ENCODE measurements at places on chromosomes 13 and 19.

DNA sequence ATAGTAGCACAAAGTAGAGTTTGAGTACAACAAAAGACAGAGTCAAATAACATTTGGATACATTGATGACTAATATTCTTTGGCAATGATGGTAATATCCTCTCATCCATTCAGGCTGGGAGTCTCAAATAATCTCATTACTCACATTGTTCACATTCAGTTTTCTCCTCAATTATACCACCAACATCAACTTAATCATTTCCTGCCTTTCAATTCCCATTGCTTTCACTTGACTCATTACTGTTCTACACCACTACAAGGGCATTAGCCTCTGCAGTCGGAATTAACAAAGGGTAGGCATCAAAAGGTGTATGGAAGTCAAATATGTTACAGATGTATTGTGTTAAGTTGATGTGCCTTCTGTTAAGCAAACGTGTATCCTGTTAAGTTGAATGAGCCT lies 518.4 kb upstream of the SLITRK1 start:
- DNase-seq = no peak

DNA sequence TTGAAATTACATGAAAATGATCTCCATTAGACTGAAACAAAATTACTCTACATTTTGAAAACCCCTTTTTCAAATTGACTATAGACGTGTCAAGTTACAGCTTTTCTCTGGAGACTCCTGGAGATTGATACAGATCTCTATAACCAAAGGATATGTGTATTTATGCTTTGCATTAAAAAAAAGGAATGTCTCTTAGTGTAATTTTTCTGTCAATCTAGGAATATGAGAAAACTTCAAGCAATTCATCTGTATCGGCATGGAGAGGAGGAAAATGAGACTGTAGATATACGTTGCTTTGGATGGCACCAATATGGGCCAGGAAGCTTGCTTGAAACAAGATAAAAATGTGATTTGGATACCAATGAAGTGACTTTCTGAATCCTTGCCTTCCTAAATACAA lies 286.6 kb downstream of the PCDH9 start:
- DNase-seq = no peak

DNA sequence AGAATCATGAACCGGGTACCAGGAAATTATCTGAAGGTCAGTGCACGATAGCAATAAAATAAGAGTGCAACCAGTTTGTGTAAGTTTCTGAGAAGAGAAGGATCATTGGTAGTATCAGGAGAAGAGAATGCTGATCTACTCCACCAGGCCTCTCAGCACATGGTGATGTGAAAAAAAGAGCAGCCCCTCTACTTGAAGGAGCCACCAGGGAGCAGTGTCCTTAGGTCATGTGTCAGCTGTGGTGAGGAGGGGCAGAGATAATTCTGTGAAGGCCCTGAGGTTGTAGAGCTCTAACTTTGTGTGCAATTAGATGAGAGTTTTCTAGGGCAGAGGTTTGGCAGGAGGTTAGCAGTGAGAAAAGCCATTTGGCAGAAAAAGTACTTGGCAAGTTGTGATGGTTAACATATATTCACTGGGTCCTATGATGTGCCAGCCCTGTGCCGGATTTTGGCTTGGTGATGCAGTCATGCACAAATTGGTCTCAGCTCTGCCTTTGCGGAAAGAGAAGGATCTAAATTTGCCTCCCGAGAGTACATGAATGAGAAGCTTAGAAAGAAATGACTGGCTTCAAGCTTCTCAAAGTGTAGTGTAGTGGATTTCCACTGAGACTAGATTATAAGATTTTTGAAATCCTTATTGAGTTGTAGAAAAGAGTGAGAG lies 19.2 kb upstream of the ZC3H13 start:
- no peak for DNase-seq

DNA sequence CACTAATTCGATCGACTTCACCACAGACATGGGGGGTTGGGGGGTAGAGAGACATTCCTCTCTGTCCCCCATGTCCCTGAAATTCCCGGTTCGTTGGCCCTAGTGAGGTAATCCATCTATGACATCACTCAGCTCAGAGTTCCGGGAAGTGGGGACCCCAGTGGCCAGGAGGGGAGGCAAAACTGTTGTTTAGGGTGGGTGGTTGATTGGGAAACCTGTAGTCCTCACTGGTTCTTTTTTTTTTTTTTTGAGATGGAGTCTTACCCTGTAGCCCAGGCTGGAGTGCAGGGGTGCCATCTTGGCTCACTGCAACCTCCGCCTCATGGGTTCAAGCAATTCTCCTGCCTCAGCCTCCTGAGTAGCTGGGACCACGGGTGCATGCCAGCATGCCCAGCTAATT lies at the start of gene ARRDC5:
ARRDC5 (minus strand) TSS at position 101 of the 400 bp plus-strand sequence; CDS start at position 30, 71 bp downstream.
- no peak for DNase-seq

DNA sequence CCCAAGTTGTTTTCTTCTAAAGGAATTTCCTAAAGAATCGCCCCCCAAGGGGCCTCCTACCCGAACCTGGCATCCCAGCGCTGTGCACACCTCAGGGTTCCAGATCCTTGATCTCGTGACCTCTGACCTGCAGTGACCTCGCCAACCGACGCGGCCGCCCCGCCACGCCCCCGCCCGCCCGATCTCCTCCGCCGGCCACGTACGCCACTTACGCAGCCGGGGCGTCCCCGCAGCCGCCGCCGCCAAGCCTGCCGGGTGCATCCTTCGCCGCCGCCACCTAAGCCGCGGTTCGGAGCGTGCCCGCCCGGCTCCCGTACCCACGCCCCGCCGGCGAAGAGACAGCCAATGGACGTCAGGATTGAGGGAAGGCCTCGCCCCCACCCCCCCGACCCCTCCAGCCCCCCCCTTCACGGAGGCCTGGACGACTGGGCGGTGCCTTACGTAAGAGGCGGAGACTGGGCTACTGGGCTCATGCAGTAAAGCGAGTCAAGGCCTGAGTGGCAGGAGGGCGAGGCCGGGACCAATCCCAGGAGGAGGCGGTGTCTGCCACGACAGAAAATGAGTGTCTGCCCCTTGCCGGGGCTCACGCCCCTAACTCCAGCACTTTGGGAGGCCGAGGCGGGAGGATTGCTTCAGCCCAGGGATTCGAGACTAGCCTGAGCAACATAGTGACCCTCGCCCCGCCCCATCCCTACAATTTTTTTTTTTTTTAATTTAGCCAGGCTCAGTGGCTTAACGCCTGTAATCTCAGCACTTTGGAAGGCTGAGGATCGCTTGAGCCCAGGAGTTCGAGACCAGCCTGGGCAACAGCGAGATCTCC lies at the start of gene YIF1B:
YIF1B (minus strand) TSS at position 291 of the 820 bp plus-strand sequence; CDS start at position 261, 30 bp downstream.
- DNase-seq = peak; percentile 98

DNA sequence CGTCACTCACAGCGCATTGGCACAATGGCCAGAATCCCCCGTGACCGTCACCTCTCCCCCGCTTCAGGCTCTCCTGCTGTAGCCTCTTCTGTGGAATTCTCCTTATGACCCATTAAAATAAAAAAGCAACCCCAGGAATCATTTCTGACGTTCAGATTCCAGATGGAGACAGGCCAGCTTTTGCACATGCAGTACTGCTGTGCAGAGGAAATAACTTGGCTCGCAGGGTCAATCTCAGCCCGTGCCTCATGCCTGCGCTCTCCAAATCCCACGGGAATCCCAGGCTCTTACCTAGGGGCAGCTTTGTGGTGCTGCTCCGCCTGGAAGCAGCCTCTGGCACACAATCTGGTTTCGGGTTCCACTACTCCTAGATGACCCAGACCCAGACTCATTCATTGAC lies 32.7 kb upstream of the SOX1 start:
- DNase-seq = no peak

DNA sequence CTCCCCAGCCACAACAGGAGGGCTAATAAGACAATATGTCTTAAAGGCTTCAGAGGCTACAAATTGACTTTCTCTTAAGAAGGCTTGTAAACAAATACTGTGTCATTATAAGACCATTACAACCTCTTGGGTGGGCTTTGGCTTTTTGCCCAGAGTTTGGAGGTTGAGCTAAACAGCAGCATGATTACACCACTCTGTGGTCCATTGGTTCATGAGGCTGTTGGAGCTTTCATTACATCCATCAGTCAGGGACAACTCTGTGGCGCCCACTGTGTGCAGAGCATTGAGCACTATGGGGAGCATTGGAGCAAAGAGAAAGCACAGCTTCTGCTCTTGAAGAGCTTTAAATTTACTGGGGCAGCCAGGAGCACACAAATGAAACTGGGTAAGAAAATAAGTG lies 75.9 kb downstream of the TNFSF11 start:
- DNase-seq = no peak

DNA sequence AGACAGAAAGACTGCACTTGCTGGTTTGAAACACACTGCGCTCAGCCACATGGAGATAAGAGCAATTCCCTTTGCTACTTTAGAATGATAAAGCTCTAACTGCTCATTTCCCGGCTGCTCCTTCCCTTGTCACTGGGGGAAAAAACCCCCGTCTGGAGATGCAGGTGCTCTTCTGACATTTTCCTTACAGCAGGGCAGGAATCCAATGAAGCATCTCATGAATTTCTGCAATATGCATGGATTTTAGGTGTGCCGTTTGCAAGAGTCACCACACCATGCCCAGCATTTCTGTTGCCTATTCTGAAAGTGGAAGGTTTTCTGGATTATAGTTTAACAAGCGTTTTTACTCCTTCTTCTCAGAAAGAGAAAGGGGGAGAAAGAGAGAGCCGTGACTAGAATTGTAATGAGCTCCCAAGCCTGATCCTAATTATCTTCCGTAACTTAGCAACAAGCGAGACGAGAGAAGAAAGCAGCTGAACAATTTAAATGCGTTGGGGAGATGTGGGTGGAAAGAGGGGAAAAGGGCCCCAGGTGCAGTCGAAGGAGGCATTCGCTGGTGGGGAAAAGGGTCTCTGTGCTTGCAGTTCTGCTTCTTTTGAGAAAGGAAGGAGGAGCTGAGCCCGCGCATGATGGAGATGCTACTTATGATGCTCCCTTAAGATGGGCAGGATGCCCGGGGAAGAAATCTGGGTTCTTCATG lies 76.6 kb upstream of the SPATA13 start:
- no peak for DNase-seq

DNA sequence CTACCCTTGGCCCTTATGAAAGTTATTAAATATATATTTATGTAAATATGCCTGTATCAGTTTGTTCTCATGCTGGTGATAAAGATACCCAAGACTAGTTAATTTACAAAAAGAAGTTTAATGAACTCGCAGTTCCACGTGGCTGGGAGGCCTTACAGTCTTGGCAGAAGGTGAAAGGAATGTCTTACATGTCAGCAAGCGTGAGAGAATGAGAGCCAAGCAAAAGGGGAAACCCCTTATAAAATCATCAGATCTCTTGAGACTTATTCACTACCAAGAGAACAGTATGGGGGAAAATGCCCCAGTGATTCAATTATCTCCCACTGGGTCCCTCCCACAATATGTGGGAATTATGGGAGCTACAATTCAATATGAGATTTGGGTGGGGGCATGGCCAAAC lies 506.0 kb upstream of the ATXN8OS start:
- no peak for DNase-seq

DNA sequence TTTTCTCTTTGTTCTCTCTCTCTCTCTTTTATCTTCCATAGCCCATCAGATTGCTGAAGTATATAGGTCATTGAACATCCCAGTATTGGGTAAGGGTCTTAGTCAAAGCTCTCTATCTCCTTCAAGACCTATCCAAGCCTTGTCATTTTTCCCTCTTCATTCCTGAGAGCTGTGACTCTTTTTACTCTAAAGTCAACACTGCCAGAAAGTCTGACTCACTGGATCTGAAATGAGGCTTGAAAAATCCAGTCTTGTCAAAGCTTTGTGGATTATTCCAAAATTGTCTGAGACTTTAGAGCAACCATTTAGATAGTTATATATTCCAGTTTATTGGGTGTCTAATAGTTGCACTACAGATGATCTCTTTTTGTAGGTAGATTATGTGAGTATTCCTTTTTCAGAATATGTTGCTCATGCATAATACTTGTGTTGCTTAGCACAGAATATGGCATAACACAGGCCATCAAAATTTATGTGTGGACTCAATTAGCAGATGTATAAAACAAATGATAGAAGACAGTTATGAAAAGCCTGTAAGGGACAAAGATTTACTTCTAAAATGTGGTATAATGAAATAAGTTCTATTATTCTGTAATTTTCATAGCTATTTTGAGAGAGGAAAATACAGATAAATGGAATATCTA lies 389.3 kb upstream of the PCDH9 start:
- no peak for DNase-seq

DNA sequence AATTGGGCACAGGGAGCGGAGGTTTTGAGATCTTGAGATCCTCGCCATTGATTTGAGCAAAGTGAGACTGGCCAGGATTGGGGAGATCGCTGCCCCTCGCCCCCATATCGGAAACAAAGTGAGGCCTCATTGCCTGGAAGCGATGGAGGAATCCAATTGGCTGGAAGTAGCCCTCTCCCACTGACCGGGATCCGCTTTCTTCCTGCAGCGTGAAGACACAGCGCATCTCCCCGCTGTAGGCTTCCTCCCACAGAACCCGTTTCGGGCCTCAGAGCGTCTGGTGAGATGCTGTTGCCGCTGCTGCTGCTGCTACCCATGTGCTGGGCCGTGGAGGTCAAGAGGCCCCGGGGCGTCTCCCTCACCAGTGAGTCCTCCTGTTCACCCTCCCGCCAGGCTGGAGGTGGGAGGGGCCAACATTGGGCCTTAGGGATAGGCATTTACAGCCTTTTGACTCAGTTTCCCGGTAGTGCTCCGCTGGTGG lies 438 bp downstream of the PRKCSH start:
- peak; percentile 47 for DNase-seq

DNA sequence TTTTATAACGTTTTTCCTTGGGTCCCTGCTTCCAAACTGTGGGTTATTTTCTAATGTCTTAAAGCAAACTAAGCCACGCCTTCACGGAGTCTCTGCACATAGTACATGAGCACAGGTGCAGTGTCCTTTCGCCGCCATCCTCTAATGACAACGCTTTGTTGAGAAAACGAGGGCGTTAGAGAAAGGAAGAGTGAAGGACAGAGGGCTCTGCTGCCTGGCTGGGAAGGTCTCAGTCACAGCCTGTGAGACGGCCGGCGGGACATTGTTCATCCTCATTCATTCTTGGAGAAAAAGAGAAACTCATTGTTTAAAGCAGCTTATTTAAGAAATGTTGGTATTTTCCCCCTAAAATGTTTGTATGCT lies 9.5 kb downstream of the IL17D start:
- DNase-seq = no peak

DNA sequence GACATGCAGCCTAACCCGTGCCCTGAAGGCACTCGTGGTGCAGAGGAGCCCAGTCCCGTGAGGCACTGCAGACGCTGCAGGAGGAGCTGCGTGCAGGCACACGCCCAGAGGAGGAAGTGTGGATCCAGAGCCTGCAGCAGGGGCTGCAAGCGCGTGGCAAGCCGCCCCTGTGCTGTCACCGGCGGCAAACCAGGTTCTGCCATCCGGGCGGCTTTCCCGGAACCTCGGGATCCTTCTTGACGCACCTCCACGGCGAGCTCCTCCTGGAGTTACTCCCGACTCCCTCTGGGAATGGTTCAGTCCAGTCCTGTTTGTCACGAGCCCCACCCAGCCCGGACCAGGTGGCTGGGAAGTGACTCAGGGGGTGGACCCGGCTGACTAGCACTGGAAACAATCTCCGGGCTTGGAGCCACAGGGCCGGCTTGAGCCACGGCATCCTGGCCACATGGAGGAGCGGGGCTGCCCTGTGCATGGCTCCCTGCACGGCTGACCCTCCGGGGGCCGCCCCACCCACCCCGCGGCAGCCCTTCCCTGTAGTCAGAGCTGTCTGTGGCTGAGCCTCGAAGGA lies 10.2 kb downstream of the DPP9 start:
- no peak for DNase-seq
